Esophagus mucosa (tissue), 1 donor: ENCODE measurements at places on chromosomes 7 and 10. TPM values are rescaled to one million over a fixed set of nuclear protein-coding genes. Genes with fewer than 3 reads are reported as not detected.

The PIK3AP1 gene
- total RNA-seq, result 1.0 TPM

The TMEM229A gene
- total RNA-seq, result not detected

The ZSCAN25 gene
- 9.6 TPM for total RNA-seq

The PPP1R17 gene
- total RNA-seq, result not detected

The AUTS2 gene
- 20.4 TPM for total RNA-seq

The PRSS37 gene
- not detected for total RNA-seq

The SCART1 gene
- total RNA-seq, result 0.56 TPM

The LAMB1 gene
- 35.0 TPM for total RNA-seq

The OLAH gene
- total RNA-seq, result 11.7 TPM

The DUSP5 gene
- 26.8 TPM for total RNA-seq

The AQP1 gene
- 42.3 TPM for total RNA-seq

The RELN gene
- total RNA-seq, result 0.52 TPM

The SORCS3 gene
- not detected for total RNA-seq

The HOXA4 gene
- total RNA-seq, result 5.5 TPM

The PNLIPRP1 gene
- total RNA-seq, result not detected

The PLXDC2 gene
- total RNA-seq, result 24.3 TPM

The HMX2 gene
- not detected for total RNA-seq

The PIP gene
- total RNA-seq, result 0.56 TPM

The ZNF138 gene
- total RNA-seq, result 5.4 TPM

The PTN gene
- 28.6 TPM for total RNA-seq

The FANK1 gene
- total RNA-seq, result 3.2 TPM

The C10orf105 gene
- not detected for total RNA-seq

The CAV2 gene
- total RNA-seq, result 50.2 TPM

The MINPP1 gene
- total RNA-seq, result 3.9 TPM

The ELOVL3 gene
- total RNA-seq, result not detected

The CREB3L2 gene
- total RNA-seq, result 28.3 TPM

The CTNNA3 gene
- not detected for total RNA-seq

The RTKN2 gene
- 8.9 TPM for total RNA-seq

The ARPC1A gene
- 182 TPM for total RNA-seq

The PIK3CG gene
- total RNA-seq, result 0.56 TPM

The MBL2 gene
- not detected for total RNA-seq

The CAV1 gene
- total RNA-seq, result 40.6 TPM

The MYOF gene
- 134 TPM for total RNA-seq

The SPDYE11 gene
- not detected for total RNA-seq

The RET gene
- total RNA-seq, result 0.20 TPM

The MCMBP gene
- 36.8 TPM for total RNA-seq

The FXYD4 gene
- not detected for total RNA-seq

The SPDYE16 gene
- total RNA-seq, result not detected

The CCZ1B gene
- 52.7 TPM for total RNA-seq

The ZNF736 gene
- total RNA-seq, result 4.2 TPM

The TYW1B gene
- total RNA-seq, result 1.00 TPM

The RAMP3 gene
- total RNA-seq, result 7.8 TPM

The OR9A2 gene
- not detected for total RNA-seq

The GPR22 gene
- not detected for total RNA-seq

The CRHR2 gene
- not detected for total RNA-seq

The FIGNL1 gene
- 15.9 TPM for total RNA-seq

The TEX36 gene
- not detected for total RNA-seq

The ZNF365 gene
- total RNA-seq, result 5.2 TPM
